ENCODE measurements at places on chromosomes 4 and X.

DNA sequence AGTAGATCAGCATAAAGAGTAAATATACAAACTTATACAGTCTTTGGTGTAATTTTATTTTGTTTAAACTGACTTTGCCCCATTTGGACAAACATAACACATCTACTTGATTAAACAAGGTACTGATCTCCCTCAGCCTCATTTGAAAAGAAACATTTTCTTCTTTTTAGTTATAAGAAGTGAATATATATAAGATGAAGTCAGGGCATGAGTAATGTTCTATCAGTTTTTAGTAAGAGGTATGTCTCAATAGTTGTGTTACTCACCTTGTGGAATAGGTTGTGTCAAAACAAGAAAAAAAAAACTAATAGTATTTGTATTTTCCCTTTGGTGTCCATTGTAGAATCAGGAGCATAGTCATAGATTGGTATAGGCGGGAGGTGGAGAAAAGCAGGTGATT is 327.4 kb downstream of the RPA4 start:
- no peak for DNase-seq

DNA sequence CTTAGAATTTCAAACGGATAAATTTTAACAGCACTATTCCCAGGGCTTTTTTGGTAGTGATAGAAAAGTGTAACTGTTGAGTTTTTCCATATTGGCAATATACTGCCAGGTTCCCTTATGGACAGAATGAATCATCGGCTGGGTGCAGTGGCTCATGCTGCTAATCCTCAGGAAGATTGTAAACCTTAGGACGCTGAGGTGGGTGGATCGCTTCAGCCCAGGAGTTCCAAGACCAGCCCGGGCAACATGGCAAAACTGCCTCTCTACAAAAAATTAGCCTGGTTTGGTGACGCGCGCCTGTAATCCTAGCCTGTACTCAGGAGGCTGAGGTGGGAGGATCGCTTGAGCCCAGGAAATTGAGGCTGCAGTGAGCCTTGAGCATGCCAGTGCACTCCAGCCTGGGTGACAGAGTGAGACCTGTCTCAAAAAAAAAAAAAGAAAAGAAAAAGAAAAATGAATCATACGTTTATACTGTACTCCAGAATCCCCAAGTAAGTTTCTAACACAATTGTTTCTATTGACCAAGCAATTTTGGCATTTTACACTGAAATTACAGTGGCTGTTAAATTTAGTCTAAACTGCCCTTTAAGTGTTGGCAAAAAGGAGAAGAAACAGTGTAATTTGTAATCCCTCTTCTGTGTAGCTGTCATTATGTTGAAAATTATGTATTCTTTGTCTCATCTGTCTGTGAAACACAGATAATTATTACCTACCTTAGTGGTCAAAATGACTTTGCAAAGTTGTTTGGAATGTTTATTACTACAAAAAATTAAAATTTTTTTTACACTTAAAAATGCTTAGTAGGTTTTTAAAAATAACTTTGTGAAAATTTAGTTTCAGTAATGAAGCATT is 1.8 kb downstream of the SLC30A9 start:
- DNase-seq = no peak

DNA sequence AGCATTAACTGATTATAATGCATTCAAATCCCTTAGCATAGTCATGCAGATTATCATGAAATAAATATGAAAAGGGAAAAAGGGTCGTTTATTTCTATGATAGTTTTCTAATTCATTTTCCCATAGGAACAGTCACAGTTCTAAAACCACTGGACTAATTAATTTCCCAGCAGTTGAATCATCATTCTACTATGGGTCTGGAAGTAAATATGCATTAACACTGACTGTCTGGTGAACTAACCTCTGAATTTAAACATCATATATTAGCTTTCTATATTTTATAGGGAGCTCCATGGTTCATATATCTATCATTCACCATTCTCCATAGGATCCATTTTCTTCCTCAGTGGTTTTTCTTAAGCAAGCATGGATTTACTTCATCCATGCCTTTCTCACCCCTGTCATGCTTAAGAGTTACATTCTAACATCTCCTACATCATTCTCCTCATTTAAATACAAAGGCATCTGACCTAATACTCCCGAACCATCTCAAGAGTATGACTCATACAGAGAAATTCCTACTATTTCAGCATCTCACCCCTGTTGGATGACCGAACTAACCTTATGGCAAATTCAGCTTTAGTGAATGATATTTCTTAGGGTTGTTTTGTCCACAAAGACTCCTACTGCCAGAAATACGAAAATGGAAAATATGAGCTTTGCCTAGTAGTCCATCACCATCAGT is 198.7 kb upstream of the ADAMTS3 start:
- no peak for DNase-seq

- DNase-seq = no peak
These were observed 3.3 kb downstream of the KCND1 start for GRCh38 chrX:48968377-48968776.

GRCh38 chr4:30402276-30402675 is 317.9 kb upstream of the PCDH7 start:
- DNase-seq = no peak

DNA sequence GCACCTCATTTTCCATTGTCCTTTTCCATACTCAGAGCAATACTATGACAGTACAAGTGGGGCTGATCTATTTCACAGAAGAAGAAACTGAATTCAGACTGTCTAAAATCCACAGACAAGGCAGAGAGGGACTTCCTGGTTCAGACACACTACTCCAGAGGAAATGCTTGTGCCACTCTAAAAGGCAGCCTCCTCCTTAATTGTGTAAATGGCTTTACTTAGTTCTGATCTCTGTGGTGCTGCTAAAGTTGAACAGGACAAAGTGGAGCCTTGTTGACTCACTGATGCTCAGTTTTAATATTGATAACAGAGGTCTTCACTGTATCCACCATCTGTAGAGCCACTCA is 122.4 kb downstream of the KIT start:
- no peak for DNase-seq

DNA sequence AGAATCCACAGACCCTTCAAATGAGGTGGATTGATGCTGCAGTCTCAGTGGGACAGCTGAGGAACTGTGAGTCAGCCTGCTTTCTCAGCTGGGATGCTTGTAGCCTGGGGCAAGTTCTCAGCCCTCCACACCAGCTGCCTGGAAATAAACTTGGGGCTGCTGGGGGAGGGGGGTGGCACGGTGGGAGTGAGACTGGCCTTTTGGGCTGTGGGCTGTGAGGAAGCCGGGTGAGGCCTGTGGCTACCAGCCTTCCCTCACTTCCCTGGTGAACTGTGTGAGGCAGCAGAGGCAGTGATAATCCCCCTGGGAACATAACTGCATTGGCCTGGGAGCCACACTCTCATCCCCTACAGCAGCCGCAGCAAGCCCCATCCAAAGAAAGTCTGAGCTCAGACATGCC is 114.5 kb upstream of the GUCY1A1 start:
- no peak for DNase-seq

DNA sequence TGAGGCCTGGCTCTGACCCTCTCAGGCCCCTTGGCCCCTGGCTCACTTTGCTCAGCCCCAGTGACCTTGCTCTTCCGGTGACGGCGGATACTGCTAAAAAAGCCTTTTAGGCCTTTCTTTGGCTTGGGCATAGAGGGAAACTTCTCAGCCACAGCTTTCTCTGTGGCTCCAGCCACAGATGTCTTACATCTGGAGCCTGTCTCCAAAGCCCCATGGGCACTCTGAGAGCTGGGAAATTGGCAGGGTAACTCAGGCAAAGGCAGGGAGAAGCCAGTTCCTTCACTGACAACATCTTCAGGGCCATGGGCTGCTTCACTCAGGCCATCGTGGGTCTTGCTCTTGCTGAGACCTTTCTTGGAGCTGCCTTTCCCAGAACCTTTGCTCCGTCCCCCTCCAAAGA is 12.8 kb downstream of the AMER1 start:
- no peak for DNase-seq

DNA sequence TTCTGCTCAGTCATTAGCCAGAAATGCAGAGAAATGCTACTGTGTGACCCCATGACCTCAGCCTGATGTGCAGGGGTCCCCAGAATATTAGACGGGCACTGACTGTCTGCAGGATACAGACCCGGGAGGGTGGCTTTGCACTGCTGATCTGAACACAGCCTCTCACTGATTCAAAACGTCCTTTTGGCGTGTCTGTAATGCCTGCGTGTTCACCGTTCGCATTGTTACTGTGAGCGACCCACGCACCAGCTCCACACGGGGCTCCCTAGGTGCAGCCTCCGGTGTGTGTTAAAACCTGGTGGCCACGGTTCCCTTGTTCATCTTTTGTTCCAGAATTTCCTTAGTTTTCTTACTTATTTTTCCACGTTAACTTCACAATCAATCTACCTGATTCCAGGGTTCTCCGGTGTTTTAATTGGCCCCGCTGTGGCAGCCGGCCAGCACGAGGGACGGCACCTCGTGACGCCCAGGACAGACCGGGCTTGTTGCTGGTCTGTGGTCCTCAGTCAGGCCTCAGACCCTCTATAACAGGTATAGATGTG is 32.0 kb upstream of the SPON2 start:
- no peak for DNase-seq

DNA sequence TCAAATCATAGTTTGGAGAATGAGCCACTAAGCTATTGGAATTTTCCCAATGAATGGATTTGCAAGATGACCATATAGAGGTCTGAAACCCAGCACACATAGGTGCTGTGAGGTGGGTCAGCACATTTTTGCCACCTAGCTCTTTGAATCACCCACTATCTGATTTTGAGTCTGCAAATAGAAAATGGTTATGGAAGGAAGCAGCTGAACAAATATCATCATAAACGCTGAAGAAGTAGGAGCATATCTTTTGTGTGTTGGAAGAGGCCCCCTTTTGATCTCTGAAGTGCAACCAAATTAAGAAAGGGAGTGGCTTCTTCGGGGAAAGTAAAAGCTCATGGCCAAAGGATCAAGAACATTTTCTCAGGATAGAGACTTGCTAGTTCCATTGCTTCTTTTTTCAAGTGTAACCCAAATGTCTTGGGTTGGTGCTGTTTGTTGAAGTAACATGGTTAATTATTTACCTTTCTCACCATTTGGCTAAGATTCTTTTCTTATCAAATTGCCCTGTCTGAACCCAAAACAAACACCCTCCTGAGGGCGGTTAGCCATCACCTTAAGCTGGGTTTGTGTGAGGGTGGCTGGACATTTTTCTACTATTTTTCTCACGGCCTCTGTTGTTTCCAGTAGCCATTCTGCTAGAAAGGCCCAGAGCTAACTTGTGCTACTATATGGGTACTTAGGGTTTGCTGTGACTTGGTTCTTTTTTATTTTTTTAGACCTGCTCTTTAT is 18.4 kb upstream of the SORBS2 start:
- no peak for DNase-seq

- no peak for DNase-seq
These were observed 466.7 kb downstream of the NKX6-1 start for GRCh38 chr4:84032372-84032771.

DNA sequence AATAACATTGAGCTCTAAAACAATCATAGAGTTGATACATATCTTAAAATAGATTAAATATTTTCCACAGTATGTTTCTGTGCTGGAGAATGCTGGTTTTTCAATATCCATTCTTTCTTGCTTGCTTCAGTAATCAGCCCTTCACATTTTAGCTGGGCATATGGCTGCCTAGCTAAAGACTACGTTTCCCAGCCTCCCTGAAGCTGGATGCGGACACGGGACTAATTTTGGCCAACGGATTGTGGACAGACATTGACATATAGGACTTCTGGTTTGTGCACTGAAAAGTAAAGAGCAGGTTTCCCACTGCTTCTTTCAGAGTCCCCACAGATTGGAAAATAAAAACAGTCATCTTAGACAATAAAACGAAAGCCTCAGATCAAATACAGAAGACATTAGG is 97.3 kb downstream of the COL25A1 start:
- no peak for DNase-seq

- DNase-seq = no peak
These were observed 56.9 kb downstream of the MAD2L1 start for GRCh38 chr4:120009731-120010130.

- DNase-seq = no peak
These were observed 592.4 kb downstream of the ACTRT1 start for GRCh38 chrX:127459790-127460189.

DNA sequence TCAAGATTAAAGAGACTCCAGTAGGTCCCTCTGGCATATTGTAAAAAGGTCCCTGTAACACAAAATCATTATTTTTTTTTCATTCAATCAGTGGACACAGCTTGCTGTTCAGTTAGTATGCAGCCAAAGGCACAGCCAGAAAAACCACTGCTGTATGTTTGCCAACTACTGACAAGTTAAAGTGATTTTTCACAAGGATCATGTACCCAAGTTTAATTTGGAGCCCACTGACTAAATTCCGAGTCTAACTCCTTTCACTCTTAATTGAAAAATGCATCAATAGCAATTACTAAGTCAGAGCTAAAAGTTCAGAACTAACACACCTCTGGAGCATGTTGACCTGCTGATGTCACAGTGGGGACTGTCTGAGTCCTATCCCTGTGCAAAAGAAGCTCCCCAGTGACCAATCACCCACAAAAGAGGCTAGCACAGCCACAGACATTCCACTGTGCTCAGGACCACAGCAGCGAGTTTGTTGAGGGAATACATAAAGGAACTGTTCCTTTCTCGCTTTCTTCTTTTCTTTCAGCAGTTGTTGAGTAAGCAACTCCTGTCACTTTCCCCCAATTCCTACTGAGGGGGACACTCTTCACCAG is 60.4 kb downstream of the STX18 start:
- no peak for DNase-seq

DNA sequence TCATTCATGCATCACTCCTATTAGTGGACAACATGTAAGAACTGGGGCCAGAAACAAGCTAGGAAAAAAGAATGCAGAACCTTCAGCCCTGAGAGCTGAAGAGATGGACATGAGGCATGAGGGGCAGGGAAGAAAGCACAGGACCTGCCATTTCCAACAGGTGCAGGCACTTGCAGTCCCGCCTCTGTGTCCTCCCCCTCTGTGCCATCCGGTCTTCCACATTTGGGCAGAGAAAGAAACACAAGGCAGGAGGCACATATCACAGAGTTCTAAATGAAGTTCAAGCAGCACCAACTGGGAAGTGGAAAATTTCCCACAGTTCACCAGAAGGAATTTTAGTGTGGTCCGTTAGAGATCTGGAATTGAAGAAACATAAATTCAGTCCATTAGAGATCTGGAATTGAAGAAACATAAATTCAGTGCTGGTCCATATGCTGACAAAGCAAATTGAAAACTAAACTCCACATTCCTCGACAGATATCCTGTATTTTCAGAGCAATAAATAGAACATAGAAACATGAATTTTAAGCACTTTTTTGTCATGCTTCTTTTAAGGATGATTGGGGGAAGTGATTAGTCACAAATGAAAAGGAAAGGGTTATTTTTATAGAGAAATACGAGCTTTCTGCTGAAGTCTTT is 57.2 kb upstream of the DAPP1 start:
- DNase-seq = no peak
